GM13976 (cell line): ENCODE measurements at places on chromosomes 1 and 21.

DNA sequence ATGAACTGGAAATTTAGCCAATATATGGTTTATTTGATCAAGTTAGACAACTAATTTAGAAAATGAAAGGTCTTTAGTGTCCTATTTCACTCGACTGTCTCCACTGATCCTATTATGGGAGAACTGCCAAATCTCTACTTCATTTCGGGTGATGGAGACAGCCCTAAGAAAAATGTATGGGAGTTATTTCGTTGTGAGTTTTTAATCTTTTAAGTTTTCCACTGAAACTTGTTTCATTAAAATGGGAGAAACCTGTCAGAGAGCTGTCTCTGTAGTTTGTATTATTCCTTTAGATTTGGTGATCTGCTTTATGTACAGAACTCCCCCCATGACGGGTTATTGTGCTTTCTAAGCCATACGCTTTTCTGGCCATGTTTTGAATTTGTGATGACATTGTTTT lies 899.7 kb downstream of the ADGRL2 start:
- no peak for DNase-seq

GRCh38 chr1:210715072-210715471 lies 386.4 kb downstream of the HHAT start:
- no peak for DNase-seq

DNA sequence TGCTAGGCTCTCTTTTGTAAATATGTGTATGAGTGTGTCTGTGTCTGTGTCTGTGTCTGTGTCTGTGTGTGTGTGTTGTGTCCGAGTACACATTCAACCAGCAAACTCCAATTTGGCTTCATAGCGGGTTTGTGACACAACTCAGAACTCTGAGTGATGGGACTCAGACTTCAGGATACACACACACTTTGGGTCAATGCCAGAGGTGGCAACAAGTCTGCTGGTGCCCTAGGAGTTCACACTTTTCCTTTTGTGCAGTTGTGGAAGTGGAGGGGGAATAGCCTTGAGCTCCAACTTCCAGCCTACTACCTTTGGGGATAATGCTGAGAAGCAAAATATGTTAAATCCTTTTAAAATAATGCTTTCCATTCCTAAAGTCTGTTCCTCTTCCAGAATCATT lies 16.6 kb upstream of the TBX15 start:
- DNase-seq: no peak

- no peak for DNase-seq
These were observed 17.8 kb upstream of the OVAAL start for GRCh38 chr1:180540697-180541594.

GRCh38 chr1:70265946-70266345 lies 44.8 kb downstream of the SRSF11 start:
- DNase-seq: no peak

GRCh38 chr1:5594056-5594956 lies 397.9 kb downstream of the NPHP4 start:
- no peak for DNase-seq

DNA sequence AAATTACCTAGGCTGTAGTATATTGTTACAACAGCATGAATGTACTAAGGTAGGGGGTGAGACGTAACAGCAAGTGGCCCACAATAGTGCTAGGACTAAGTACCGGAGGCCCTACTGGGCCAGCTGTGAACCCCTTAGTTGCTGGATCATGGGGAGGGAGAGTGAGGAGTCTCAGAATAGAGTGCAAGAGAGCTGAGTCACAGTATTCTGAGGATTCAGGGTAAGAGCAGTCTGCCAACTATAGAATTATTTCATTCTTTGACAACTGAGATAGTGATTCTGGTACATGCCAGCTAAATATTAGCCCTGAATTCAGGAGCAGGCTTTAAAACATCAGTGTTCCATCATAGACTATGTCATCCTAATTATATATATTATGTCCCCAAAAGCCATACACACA lies 218.7 kb downstream of the TM2D1 start:
- no peak for DNase-seq

GRCh38 chr1:214208460-214208859 lies 72.5 kb upstream of the SMYD2 start:
- DNase-seq: no peak

DNA sequence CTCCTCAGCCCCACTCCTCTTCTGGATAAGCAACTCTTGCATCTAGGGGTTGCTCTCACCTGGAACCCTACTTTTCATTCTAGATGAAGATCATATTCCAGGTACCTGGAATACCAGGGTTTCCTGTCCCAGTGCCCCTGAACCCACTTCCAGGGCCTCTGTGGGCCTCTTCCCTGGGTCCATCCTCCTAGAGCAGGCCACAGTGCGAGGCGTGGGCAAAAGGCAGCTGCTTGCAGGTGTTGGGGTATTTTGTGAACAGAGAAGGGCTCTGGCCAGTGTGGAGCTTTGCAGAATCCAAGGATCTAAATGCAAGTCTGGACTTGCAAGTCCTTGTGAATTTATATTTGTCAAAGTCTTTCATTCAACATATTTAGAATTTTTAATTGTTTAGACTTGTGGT lies 240.4 kb upstream of the POU3F1 start:
- DNase-seq: no peak
